ENCODE measurements at places on chromosomes 3 and 15. TPM values are rescaled to one million over a fixed set of nuclear protein-coding genes. Genes with fewer than 3 reads are reported as not detected.

DNA sequence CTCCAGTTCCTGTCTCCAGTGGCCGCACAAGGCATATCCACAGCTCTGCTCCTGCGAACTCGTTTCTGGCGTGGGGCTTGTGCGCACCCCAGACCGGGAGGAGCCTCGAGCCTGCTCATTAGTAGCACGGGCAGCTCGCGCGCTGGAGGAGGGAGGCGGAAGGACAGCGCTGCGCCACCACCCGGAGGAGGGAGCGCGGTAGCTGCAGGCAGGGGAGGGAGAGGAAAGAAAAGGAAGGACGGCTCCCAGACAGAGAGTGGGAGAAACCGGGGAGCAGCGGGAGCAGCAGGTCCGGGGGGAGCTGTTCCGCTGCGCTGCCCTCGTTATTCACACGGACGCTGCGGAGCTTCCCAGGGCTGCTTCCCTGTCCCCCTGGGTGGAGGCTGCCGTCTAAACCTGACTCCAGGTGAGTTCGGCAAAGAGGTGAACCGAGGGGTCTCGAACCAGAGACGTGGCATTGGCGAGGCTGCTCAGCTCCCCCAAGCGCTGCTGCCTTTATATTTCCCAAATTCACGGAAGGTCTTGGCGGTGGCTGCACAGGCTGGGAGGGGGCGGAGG lies 121.3 kb upstream of the ZNF717 start:
- H3K27ac ChIP-seq, result no peak overlapping the region
- DNase-seq, result no peak
- H3K27me3 ChIP-seq, result no peaks in the 10 kb centered on the region
- H3K36me3 ChIP-seq, result no peaks in the 10 kb centered on the region

DNA sequence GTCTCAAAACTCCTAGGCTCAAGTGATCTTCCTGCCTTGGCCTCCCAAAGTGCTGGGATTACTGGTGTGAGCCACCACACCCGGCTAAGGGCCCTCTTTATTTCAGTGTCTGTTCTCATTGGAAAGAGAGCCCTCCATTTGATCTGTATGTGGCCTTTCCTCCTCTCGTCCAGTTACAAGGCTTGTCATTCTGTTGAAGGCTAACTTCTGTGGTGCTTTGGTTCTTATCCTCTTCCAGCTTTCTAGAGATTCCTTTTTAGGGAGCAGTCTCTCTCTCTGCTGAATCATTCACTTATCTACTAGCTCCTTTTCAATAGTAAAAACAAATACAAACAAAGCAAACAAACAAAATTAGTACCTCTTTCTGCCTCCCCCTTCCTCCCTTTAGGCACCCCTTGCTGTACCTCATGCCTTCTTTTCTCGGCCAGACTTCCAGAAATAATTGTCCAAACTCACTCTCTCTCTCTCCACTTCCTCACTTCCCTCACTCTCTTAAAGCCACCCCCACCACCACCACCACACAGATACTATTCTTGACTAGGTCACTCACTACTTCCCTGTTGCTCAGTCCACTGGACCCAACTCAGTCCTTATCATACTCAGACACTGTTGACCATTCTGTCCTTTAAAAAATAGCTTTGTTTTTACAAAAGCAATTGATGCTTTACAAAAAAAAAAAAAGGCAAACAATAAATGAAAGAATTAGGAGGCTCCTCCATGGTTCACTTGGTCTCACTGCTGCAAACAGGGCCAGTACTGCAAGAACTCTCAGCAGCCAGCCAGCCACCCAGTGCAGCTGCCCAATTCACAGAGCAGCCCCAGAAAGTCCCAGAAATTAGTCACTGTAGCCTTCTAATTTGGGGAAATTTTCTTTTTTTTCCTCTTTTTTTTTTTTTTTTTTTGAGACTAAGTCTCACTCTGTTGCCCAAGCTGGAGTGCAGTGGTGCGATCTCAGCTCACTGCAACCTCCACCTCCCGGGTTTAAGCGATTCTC lies 31.7 kb upstream of the RAB11A start:
- H3K36me3 ChIP-seq, result no peaks in the 10 kb centered on the region
- peaks cover 19% of the 10 kb centered on the region for H3K4me1 ChIP-seq
- no peak overlapping the region for H3K27ac ChIP-seq
- no peak for DNase-seq
- no peak overlapping the region for H3K4me3 ChIP-seq

GRCh38 chr15:57364282-57365007 lies 11.9 kb upstream of the CGNL1 start:
- no peaks in the 10 kb centered on the region for H3K36me3 ChIP-seq
- no peak overlapping the region for H3K27ac ChIP-seq
- H3K27me3 ChIP-seq, result no peaks in the 10 kb centered on the region
- no peak for DNase-seq
- no peak overlapping the region for H3K4me3 ChIP-seq

PTX3 gene
- not detected for total RNA-seq

TIMP4 gene
- total RNA-seq, result 0.92 TPM

Measured in activated T-helper 2 cell treated with anti-CD3 and anti-CD28 coated beads, Interferon-gamma antibody, Interleukin-2, Interleukin-4, amounts not matched to agents 10 μg/mL and 5 μg/mL and 100 μg/mL, durations not matched to agents 14 hours and 24 hours and 36 hours (primary cell).